Right renal cortex interstitium (tissue), 3 donors: ENCODE measurements at places on chromosomes 1 and 21.

- DNase-seq: no peak
Measured at GRCh38 chr1:109466452-109467300, at the start of gene SYPL2. SYPL2 (plus strand) TSS chr1:109466546; CDS start chr1:109466844, 298 bp downstream.

DNA sequence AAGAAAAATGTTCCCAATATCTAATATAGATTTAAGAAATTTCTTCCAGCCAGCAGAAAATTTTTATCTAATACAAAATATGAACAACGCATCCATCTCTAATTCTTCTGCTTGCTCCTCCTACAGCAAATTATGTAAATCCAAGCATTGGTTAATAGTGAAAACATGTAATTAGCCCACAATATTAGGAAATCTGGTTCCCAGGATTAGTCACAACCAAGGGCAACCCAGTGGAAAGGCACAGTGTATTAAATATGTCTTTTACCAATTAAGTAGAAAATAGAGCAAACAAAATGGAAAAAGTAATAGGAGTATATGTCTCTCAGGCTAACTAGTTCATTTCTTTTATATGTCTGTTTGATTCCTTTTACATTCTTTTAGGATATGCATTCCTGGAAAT lies 59.4 kb upstream of the IFI44L start:
- no peak for DNase-seq

DNA sequence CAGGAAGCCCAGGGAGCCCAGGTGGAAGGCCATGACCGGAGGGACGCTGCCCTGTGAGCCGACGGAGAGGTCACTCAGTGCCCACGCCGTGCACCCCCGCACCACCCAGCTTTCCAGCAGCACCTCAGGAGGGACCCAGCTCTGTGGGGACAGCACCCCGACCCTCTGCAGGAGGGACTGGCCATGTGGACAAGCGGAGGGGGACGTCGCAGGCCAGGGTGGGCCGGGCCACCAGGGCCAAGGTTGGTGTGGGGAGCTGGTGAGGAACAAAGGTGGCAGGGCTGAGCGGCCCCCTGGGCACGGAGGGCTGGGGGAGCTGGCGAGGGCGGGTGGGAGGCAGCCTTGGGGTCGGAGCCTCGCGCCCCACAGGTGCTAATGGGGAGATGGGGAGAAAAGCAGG lies 22.8 kb downstream of the NADK start:
- DNase-seq: no peak

DNA sequence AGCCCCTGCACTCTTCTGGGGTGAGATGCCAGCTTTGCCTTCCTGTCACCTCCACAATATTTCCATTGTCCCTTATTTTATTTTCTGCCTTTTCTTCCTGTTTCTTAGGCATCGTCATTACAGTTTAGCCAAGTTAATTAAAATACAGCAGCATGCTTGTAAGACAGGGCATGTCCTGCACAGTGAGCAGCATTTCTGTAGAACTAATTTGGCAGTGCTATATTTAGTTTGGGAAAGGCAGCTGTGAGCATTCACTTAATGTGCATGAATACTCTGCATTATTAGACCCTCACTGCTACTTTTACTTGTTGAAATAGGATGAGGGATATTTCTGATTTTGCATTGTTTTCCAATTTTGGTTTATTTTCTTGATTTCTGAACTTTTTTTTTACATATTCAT lies 133.3 kb downstream of the KCNK2 start:
- no peak for DNase-seq

GRCh38 chr1:26429721-26430120 lies 2.4 kb upstream of the DHDDS start:
- no peak for DNase-seq

- DNase-seq: no peak
Measured at GRCh38 chr1:228010921-228011320, 4.1 kb downstream of the WNT3A start.

DNA sequence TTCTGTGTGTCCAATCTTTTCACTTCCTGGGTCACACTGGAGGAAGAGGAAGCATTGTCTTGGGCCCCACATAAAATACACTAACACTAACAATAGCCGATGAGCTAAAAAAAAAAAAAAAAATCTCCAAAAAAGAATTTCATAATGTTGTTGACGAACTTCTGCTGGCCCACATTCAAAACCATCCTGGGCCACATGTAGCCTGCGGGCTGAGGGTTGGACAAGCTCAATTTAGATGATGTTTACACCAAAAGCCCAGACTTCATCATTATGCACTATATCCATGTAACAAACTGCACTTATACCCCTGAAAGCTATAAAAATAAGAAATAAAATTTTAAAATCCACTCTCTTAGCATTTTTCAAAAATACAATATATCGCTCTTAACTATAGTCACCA lies 187.8 kb upstream of the PTBP2 start:
- DNase-seq: no peak

DNA sequence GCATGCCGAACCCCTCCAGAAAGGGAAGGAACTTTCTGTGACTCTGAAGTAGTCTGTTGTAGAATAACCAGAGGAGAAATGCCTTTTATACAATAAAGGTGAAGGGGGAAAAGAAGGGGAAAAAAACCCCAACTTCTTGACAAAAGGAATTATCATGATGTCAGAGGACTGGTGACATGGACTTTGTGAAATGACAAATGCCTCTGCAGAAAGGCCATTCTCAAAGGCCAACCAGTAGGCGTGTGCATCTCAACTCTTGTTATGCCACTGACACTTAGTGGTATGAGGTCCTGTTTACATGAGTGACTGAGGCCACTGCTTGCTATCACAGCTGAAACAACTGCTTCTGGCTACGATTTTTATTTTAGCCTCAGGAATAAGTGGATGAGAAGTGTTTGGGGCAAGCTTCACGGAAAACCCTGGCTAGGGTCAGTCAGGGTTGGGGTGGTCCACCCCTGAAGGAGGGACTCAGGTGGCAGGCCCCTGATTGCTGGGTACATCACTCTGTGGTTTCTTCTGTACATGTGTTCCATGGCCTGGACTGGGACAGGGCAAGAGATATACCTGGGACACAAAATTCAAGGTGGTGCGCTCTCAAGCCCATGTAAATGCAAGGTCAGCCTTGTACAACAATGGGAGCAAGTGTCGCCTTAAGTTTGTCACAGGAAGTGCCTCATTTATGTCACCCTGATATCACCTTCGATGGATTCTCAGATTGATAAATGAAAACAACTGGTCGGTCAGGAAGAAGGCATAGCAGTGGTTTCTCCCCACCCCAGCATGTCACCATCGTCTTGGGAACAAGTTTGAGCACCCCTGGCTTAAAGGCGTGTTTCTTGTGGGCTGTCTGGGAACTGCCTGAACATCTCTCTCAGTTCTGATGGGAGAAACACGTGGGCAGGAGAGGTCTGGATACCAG lies 12.4 kb downstream of the RUNX1 start:
- DNase-seq: no peak

GRCh38 chr1:214632091-214632490 lies 29.1 kb downstream of the CENPF start:
- DNase-seq: no peak

GRCh38 chr1:7427605-7428300 lies 343.3 kb upstream of the VAMP3 start:
- no peak for DNase-seq

- no peak for DNase-seq
Measured at GRCh38 chr1:84259989-84260388, 41.5 kb upstream of the SAMD13 start.

- no peak for DNase-seq
Measured at GRCh38 chr1:15057834-15058233, 95.7 kb upstream of the TMEM51 start.

GRCh38 chr21:46060596-46061061 lies 37.3 kb upstream of the COL6A2 start:
- no peak for DNase-seq

DNA sequence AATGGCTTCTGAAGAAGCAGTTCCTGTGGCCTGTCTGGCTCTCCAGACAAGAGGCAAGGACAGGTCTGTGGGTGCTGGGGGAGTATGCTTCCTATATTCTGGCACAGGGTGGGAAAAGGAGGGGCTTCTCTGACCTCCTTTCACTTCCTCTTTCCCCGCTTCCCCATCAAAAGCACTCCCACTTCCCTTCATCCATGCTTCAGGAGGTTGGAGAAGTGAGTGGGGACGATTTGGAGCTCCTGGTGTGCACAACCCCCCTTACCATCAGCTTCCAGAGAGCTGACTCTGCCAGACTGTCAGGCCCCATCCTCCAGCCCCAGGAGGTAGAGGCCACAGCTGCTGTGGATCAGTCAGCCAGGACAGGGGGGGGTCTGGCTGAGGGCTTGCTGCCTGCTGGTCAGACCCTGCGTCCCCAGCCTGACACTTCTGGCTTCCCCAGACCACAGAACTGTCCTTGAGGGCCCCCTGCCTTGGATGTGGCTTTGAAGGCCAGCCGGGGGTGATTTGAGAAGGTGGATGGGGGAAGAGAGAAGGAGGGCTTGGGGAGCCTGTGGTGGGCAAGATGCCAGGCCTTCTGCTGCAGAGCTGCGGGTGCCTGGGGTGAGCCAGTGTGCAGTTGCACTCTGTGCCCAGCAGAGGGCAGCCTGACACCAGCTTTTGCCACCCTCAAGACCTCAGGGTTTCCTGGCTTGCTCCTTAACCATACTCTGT lies 21.5 kb upstream of the TMEM222 start:
- DNase-seq: peak; percentile 82

GRCh38 chr1:152386940-152387339 lies 27.1 kb downstream of the CRNN start:
- no peak for DNase-seq

GRCh38 chr1:182368903-182369302 lies 22.7 kb downstream of the GLUL start:
- DNase-seq: no peak

- no peak for DNase-seq
Measured at GRCh38 chr1:107225706-107226105, 84.9 kb downstream of the NTNG1 start.

DNA sequence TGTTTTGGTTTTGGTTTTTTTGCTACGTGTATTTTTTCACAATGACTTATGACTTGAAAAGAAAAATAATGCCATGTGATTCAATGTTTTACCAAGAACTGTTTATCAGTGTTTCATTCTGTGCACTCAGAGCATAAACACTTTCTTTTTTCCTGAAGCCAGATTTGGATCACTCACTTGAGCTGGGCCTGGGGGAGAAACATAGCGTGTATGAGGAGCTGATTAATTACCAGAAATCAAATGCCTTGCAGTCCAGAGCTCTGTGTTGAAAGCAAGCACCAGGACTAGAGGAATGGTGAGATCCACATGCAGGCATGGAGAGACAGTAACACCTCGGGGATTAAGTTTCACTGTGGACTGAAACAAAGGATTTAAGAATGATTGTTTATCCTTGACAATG lies 642.1 kb upstream of the ADGRL2 start:
- no peak for DNase-seq

DNA sequence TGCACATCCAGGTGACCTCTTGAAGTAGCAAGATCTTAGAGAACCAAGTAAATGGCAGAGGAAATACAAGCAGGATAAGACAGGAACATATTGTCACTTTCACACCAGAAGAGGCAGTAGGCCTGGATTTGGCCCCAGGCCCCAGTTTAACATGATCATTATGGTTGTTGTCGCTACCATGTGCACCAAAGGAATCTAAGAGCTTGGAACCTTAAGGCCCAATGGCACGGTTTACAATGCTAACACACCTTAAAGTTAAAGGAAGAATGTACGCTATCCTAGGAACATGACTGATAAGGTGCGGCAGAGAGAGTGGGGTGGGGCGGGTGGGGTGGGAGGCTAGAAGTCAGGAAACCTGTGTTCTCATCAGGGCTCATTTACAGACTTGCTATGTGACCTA lies 147.5 kb downstream of the ROR1 start:
- DNase-seq: no peak

GRCh38 chr1:246001837-246002230 lies 505.2 kb downstream of the SMYD3 start:
- DNase-seq: no peak

DNA sequence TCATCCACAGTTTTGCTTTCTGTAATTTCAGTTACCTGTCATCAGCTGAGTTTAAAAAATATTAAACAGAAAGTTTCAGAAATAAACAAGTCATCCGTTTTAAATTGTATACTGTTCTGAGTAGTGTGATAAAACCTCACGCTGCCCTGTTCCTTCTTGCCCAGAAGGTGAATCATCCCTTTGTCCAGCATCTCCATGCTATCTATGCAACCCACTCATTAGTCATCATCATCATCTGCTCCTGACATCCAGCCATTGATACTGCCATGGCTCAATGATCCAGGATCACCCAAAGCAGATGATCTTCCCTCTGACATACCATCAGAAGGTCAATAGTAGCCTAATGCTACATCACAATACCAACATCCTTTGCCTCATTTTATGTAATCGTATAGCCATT lies 198.3 kb downstream of the SLC44A5 start:
- no peak for DNase-seq

DNA sequence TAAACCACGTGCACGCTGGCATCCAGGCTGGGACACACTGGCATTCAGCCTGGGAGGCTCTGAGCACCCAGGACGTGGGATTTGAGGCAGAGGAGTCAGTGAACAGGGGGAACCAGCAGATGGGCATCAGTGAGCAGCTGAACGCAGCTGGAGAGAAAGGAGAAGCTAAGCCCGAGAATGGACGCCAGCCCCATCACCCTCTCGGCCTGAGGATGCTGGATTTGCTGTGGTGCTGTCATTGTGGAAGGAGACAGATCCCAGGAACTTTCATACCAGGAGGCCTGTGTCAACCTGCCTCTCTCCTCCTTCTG lies 132.8 kb downstream of the PGBD5 start:
- no peak for DNase-seq

GRCh38 chr1:4586611-4587160 lies 67.7 kb upstream of the AJAP1 start:
- DNase-seq: no peak

DNA sequence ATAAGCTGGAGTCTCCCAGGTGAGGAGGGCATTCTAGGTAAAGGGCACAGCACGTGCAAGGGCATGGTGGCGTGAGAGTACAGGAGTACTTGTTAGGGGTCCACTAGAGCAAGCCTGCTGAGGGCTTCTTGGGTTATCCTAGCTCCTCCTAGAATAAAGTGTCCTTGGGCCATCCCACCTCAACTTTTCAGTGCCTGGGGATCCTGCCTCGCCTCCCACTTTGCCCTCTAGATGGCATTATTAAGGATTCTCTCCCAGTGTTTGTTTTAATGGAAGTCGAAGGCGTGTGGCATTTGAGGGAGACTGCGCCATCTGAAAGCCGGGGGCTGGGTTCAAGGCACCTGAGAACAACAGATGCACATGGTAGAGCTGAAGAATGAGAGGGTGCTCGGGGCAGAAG lies 74.5 kb upstream of the SELENON start:
- no peak for DNase-seq
